Purkinje cell (primary cell): ENCODE measurements at places on chromosomes 16 and 17. TPM values are rescaled to one million over a fixed set of nuclear protein-coding genes. Genes with fewer than 3 reads are reported as not detected.

The ALOX15B gene
- polyA plus RNA-seq, result not detected in 2 replicates

The HSPB9 gene
- polyA plus RNA-seq, result 0.62 TPM in 1 of 2 replicates, not detected in the other

The C17orf78 gene
- not detected in 2 replicates for polyA plus RNA-seq

The CTRL gene
- polyA plus RNA-seq, result 1.9 TPM in 1 of 2 replicates, not detected in the other

The INO80E gene
- 0.06 and 1.5 TPM in 2 replicates for polyA plus RNA-seq

The POLR3K gene
- 59.0 and 90.8 TPM in 2 replicates for polyA plus RNA-seq

The NTN3 gene
- not detected in 2 replicates for polyA plus RNA-seq

The UBALD1 gene
- 1.7 and 2.7 TPM in 2 replicates for polyA plus RNA-seq

The KCNH6 gene
- polyA plus RNA-seq, result 0.34 and 0.81 TPM in 2 replicates

The KRTAP4-3 gene
- not detected in 2 replicates for polyA plus RNA-seq

The KIF2B gene
- not detected in 2 replicates for polyA plus RNA-seq

The CDH13 gene
- polyA plus RNA-seq, result 7.3 TPM in 1 of 2 replicates, not detected in the other

The SHISA6 gene
- 70.7 and 89.9 TPM in 2 replicates for polyA plus RNA-seq

The PLD6 gene
- polyA plus RNA-seq, result 5.0 and 6.9 TPM in 2 replicates

The PLA2G10 gene
- polyA plus RNA-seq, result 0.73 and 1.2 TPM in 2 replicates

The ZSCAN10 gene
- polyA plus RNA-seq, result not detected in 2 replicates

The NGFR gene
- polyA plus RNA-seq, result 5.3 and 8.0 TPM in 2 replicates

The ACSM5 gene
- 0.62 and 2.9 TPM in 2 replicates for polyA plus RNA-seq

The AKTIP gene
- polyA plus RNA-seq, result 61.2 and 71.1 TPM in 2 replicates

The METTL2A gene
- polyA plus RNA-seq, result 16.1 and 18.0 TPM in 2 replicates

The ADGRG3 gene
- polyA plus RNA-seq, result not detected in 2 replicates

The KRT33B gene
- polyA plus RNA-seq, result not detected in 2 replicates

The NUDT7 gene
- 35.1 and 67.7 TPM in 2 replicates for polyA plus RNA-seq

The WNT9B gene
- not detected in 2 replicates for polyA plus RNA-seq

The GAS2L2 gene
- not detected in 2 replicates for polyA plus RNA-seq

The BCO1 gene
- 0.19 TPM in 1 of 2 replicates, not detected in the other for polyA plus RNA-seq

The C17orf100 gene
- polyA plus RNA-seq, result 3.1 and 6.5 TPM in 2 replicates

The ITGA3 gene
- 11.4 and 18.8 TPM in 2 replicates for polyA plus RNA-seq

The TBKBP1 gene
- polyA plus RNA-seq, result 2.1 TPM in 1 of 2 replicates, not detected in the other

The SRSF1 gene
- 25.0 and 27.9 TPM in 2 replicates for polyA plus RNA-seq

The TBC1D3I gene
- 0.13 TPM in 1 of 2 replicates, not detected in the other for polyA plus RNA-seq

The HOXB1 gene
- polyA plus RNA-seq, result not detected in 2 replicates

The KRT222 gene
- 172 and 190 TPM in 2 replicates for polyA plus RNA-seq

The GPRC5B gene
- 3,631 and 4,196 TPM in 2 replicates for polyA plus RNA-seq

The HOXB3 gene
- polyA plus RNA-seq, result not detected in 2 replicates

The C16orf82 gene
- not detected in 2 replicates for polyA plus RNA-seq

The MPO gene
- 0.52 and 2.9 TPM in 2 replicates for polyA plus RNA-seq

The TOM1L1 gene
- 4.2 and 9.2 TPM in 2 replicates for polyA plus RNA-seq

The TBC1D26 gene
- not detected in 2 replicates for polyA plus RNA-seq

The CDRT4 gene
- polyA plus RNA-seq, result 1.8 and 2.1 TPM in 2 replicates

The NPB gene
- not detected in 2 replicates for polyA plus RNA-seq

The SMPD3 gene
- polyA plus RNA-seq, result 0.42 and 1.3 TPM in 2 replicates

The PERCC1 gene
- not detected in 2 replicates for polyA plus RNA-seq

The CA7 gene
- polyA plus RNA-seq, result 15.9 and 38.9 TPM in 2 replicates

The MYO19 gene
- 6.0 and 6.4 TPM in 2 replicates for polyA plus RNA-seq

The EFCAB13 gene
- polyA plus RNA-seq, result 1.3 TPM in 1 of 2 replicates, not detected in the other

The SLC35G6 gene
- polyA plus RNA-seq, result not detected in 2 replicates

The TEKT5 gene
- polyA plus RNA-seq, result 1.0 TPM in 1 of 2 replicates, not detected in the other

The MYH1 gene
- polyA plus RNA-seq, result not detected in 2 replicates

The TBCD gene
- polyA plus RNA-seq, result 58.6 and 64.5 TPM in 2 replicates

The AP1G1 gene
- 23.1 and 34.5 TPM in 2 replicates for polyA plus RNA-seq

The TEX19 gene
- polyA plus RNA-seq, result not detected in 2 replicates

The ZNF286A gene
- 16.4 and 24.9 TPM in 2 replicates for polyA plus RNA-seq

The TMC8 gene
- not detected in 2 replicates for polyA plus RNA-seq
